ENCODE measurements at places on chromosomes 11 and 22.

DNA sequence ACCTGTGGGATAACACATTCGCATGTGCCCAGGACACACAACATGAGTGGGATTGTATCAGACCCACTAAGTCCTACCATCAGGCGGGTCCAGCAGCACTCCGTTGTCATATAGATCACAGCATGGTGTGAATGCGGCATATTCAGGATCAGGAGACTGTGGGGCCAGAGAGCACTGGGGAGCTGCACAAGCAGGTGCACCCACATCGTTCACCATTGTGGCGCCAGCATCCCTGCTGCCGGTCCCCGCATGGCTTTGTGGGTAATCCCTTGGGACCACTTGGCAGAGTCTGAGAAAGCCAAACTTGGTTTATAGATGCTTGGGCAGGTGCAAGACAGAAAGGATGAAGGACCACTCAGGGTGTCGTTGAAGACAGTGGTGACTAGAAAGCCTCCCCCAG is 201.6 kb upstream of the B3GAT1 start:
- DNase-seq, result no peak

- DNase-seq, result no peak
Measured at GRCh38 chr11:9570313-9571025, 3.0 kb upstream of the WEE1 start.

DNA sequence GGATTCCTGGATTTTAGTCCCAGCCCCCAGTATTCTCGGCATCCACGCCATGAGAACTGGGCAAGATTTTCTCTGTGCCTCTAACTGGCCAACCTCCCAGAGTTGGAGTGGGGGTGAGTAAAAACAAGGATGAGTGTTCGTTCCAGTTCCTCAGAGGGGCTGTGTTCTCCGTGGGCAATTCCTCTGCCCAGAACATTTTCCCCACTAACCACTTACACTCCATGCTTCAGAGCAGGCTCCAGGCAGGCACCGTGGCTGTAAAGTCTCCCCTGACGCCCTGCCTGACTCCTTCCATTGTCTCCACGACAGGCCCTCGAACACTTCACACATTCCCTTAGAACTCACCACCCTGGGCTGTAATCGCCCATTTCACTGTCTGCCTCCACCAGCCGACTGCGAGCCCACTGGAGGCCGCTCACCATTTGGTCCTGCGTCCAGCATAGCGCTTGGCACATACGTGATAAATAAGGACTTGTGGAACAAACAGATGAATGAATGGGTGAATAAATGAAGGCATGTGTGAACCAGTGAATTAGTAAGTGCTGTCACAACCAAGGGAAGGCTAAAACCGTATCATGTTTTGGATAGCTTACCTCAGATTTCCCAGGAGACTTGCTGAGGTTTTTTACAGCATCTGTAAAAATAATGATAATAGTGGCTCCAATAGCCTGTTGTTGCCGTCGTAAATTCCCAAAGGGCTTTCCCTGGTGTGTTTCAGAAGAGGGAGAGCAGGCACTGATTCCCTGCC is 6.1 kb downstream of the APLNR start:
- no peak for DNase-seq

GRCh38 chr11:119193626-119194025 is 8.4 kb downstream of the NHERF4 start:
- no peak for DNase-seq

GRCh38 chr11:24286238-24286637 is 210.6 kb upstream of the LUZP2 start:
- DNase-seq, result no peak

DNA sequence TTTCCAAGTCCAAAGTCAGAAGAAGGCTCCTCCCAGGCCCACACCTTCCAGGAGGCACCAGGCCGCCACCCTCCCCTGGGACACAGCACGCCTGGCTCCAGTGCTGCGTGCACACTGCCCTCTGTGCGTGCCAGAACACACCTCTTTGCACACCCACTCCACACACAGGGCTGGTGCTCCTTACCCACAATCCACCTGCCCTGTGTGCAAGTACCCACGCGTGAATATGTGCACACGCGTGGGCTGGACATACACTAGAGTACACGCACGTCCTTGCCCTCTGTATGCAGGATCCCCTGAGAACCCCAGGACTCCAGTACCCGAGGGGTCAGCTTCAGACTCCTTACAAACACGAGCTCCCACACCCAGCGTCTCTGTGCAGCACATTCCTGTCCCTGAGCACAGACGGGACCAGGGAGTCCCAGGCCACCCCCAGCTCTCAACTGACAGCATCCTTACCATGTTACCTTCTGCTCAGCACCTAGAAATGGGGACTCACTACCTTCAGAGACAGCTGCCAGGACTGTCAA is 2.8 kb downstream of the DUSP8 start:
- no peak for DNase-seq

DNA sequence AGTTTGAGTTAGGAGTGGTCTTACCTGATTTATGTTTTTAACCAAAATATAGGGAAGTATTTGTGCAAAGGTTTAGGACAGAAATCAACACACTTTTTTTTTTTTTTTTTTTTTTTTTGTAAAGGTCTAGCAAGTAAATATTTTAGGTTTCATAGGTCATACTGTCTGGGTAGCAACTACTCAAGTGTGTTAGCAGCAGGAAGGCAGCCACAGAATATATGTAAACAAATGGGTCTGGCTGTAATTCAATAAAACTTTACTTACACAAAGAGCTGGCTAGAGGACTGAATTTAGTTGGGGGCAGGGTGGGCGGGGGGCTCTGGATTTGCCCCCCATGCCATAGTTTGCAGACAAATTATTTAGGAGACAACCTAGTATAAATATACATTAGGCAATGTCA is 510.4 kb downstream of the NELL1 start:
- no peak for DNase-seq

GRCh38 chr11:46382646-46383403 is 1.4 kb downstream of the MDK start:
- no peak for DNase-seq

GRCh38 chr11:119589001-119589400 is 140.0 kb downstream of the NECTIN1 start:
- DNase-seq, result no peak

DNA sequence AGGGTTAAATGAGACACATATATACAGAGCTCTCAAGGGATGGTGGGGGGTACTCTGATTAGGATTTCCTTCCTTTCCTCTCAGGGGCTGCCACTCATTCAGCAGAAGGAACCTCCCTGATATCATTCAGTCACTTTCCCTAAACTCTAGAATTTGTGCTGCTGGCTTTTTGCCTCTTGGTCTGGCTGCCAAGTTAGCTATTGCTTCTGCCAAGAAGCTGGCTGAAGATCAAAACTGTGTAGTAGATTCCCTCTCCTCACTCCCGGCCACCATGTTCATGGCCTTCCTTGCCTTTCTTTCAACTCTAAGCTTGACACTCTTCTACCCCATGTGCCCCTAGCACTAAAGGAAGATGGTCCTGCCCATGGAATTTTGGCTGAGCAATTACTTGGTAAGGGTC is 18.7 kb downstream of the SLC6A5 start:
- no peak for DNase-seq

DNA sequence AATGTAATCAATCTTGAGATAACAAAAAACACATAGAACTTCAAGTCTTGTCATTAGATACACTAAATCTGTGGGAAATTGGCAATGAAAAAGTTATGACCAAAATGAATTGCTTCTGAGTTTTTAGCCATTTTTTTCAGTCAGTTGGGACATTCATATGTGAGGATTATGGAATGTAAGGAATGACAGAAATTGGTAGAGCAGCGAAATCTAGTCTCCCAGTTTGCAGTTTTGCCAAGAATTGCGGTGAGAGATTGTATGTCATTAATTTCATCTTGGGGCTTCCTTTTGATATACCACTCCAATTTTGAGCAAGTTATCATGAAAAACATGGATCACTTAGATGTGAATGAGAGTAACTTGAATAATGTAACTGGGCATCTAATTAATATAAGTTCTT is 49.9 kb downstream of the SIK2 start:
- no peak for DNase-seq

DNA sequence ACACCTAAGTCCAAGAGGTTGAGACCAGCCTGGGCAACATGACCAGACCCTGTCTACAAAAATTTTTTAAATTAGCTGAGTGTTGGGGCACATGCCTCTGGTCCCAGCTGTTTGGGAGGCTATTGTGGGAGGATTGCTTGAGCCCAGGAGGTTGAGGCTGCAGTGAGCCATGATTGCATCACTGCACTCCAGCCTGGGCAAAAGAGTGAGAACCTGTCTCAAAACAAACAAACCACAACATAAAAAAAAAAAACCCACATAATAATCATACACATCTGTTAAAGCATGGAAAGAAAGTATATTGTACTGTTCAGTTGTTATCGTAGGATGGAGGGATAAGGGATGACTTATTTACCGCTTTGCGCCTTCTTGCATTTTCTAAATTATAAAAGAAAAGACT is 35.9 kb upstream of the GRK2 start:
- no peak for DNase-seq

- DNase-seq, result no peak
Measured at GRCh38 chr11:87150936-87151335, 113.2 kb downstream of the TMEM135 start.

DNA sequence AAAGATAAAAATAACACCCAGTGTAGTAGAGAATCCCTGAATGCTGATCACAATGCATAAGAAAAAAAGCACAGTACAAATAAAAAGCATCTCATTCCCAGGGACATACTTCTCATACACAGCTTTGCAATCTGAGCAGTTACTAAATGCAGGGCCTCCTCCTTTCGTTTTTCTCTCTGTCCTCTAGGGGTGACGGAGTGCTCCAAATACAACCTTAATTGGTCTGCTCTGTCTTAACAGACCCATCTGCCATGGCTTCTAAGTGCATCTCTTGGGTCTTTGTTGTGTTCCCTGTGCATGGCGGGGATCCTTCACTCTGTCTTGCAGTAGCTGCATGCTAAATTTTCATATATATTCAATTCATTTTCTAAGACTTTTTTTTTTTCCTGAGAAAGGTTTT is 1114.2 kb upstream of the RAG2 start:
- no peak for DNase-seq

Data from CD4-positive, alpha-beta T cell treated with Interferon gamma for 1 hour (primary cell).